Suppressor macrophage treated with lipopolysaccharide for 1 hour (primary cell): ENCODE measurements at places on chromosomes 7 and 10.

GRCh38 chr7:11212080-11212711 is 238.5 kb downstream of the PHF14 start:
- DNase-seq = peak; percentile 82

DNA sequence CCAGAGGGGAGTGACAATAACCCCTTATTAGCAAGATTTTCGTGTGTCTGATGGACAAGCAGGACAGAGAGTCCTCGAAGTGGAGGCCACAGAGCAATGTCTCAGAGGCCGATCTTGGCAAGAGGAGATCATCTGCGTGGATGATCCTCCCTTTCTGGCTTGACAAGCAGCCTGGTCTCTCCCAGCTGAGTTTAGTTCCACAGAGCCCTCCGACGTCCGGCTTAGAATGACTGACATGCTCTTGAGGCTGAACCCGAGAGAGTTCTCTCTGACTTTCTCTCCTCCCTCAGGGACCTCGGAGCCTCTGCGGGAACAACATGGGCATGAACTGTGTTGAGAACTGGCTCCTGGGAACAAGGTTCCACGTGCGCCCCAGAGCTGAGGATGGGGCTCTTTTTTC is 180.7 kb upstream of the PFKP start:
- no peak for DNase-seq

DNA sequence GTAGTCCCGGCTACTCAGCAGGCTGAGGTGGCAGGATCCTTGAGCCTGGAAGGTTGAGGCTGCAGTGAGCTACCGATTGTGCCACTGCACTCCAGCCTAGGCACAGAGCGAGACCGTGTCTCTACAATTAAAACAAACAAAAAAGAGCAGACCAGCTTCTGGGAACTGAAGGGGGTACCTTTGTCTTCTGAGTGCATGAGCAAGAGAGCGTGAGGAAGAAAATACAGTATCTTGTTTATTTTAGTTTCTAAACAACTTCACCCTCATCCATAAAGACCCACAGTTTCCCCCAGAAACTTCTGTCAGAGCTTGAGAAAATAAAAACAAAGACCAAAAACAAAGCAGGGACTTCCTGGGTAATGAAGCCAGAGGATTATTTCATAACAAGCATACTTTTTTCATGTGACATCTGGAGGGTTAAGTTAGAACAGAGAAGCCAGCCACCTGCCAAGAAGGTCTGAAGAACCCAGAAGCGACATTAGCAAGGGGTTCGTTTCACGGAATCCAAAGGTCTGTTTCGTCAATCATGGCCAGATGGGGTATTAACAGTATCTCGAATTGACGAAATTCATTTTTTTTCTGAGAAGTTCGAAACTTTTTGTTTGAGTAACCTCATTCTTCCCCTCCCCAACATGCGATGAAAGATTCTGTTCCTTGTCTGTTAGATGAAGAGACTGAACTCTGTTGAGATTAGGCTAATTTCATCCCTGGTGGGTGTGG is 10.2 kb upstream of the IL2RA start:
- DNase-seq = no peak

- DNase-seq = no peak
These were observed 24.9 kb upstream of the GSAP start for GRCh38 chr7:77441046-77441445.

- no peak for DNase-seq
These were observed 20.0 kb upstream of the C10orf90 start for GRCh38 chr10:126690534-126690933.

GRCh38 chr7:2445898-2446555 is 30.2 kb downstream of the GRIFIN start:
- no peak for DNase-seq

DNA sequence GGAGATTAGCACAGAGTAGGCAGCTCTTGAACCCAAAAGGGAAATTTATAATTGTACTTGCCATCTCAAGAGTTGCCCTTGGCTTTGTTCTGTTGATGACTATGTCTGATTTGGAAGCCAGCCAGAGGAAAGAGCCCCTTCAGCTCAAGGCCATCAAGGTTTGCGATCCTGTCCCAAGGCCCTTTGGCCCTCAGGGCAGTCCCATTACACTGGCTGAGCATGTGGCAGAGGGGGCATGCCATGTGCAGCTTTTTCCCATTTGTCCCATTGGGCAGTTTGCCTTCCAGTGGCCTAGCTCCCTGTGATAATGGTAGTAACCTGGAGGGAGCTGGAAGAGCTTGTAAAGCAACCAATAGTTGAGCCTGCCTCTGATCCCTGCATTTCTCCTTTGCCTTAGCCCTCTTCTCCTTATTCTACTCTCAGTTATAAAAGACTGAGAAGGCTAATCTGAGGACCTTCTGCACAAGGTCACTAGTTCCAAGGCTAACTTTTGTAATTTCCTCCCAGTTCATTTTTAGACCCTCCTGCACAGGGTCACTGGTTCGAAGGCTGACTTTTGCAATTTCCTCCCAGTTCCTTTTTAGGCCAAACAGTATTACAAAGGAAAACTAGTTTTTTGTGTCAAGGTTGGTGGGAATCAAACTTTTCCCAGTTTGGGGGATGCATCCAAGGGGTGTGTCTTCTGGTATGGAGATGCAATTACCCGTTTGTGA is 31.0 kb upstream of the ARHGAP12 start:
- DNase-seq = no peak

- DNase-seq = no peak
These were observed 91.5 kb downstream of the RTKN2 start for GRCh38 chr10:62177111-62177510.

DNA sequence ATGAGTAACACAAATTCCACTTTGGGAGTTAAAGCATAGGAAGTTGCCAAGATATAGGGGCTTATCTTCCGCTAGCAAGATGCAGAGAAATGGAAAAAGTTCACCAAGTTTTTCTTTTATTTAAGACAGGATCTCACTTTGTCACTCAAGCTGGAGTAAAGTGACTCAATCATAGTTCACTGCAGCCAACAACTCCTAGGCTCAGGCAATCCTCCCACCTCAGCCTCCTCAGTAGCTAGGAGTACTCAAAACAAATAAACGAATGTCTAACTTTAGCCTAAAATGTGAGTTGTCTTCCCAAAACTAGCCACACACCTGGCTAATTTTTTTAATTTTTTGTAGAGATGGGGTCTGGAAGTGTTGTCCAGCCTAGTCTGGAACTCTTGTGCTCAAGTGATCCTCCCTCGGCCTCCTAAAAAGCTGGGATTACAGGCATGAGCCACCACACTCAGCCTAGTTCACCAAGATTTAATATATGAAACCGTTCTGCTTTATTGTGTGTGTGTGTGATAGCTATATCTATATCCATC is 9.9 kb downstream of the VIM start:
- peak; percentile 78 for DNase-seq

- no peak for DNase-seq
These were observed 244.2 kb upstream of the PLXDC2 start for GRCh38 chr10:19572056-19572455.
